ENCODE measurements at places on chromosomes 13 and 19.

DNA sequence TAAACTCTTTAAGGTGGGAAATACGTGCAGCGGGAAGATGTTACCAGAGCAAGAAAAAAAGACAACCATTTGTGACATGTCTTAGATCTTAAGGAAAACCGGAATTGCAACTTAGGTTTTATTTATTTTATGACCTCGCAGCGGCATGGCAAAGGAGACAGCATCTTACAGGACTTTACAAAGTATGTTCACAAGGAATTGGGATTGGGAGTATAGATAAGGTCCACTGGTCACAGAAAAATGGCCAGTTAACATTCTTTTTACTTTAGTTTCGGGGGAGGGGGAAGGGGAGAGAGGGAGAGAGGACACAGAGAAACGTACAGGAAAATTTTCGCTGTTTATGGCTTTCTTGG, 104.5 kb upstream of the DIAPH3 start:
- DNase-seq, result no peak

GRCh38 chr13:110161112-110161882, 145.7 kb downstream of the COL4A1 start:
- no peak for DNase-seq

- DNase-seq, result no peak
Measured at GRCh38 chr19:40217027-40217810, 965 bp downstream of the TTC9B start.

DNA sequence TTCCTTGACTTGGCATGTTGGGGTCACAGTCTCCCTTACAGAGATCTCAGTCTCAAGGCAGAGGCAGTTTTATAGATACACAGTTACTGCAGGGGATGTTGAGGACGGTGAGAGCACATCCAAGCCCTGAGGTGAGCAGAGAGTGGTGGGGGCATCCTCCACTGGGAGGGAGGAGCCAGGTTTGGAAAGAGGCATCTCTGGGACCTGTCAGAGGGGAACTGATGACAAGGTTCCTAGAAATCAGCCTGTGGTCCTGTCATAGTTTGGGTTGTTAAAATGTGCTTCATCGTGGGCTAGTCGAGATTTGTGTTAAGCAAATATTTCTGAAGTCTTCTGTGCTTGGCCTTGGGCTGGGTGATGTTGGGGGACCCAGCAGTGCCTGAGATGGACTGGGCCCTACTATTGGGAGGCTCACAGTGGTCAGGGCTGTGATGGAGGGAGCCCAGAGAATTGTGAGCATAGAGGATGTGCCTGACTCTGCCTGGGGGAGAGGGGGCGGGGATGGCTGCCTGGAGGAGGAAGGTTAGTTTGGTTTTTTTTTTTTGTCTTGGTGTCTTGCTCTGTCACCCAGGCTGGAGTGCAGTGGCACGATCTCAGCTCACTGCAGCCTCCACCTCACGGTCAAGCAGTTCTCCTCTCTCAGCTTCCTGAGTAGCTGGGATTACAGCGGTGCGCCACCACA, 3.9 kb downstream of the SUPT5H start:
- DNase-seq, result no peak

DNA sequence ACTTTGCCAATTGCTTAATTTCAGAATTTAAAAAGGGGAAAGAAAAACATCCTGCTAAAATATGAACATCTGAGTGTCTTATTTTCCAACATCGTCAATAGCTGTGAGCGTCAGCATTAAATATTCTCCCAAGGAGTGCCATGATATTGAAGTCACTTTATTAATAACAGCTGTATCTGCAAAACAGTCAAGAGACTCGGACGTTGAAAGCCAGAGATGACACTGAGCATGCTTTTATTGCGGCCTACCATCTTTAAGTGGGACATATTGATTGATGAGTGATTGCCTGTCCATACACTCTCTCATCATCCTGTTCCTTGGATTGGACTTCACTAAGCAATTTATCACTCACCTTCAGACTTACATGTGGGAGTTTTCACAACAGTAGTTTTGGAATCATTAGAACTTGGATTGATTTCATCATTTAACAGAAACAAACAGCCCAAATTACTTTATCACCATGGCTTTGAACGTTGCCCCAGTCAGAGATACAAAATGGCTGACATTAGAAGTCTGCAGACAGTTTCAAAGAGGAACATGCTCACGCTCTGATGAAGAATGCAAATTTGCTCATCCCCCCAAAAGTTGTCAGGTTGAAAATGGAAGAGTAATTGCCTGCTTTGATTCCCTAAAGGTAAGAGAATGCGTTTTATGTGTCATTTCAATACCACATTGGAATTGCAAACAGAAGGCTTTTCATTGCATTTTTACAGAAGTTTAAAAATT, 53.8 kb downstream of the MBNL2 start:
- DNase-seq, result no peak

GRCh38 chr19:39083983-39084731, at the start of gene ACP7:
Gene ACP7, plus strand, starts transcription at chr19:39084368. Its CDS starts 902 bp downstream, at chr19:39085270.
- peak; percentile 13 for DNase-seq

DNA sequence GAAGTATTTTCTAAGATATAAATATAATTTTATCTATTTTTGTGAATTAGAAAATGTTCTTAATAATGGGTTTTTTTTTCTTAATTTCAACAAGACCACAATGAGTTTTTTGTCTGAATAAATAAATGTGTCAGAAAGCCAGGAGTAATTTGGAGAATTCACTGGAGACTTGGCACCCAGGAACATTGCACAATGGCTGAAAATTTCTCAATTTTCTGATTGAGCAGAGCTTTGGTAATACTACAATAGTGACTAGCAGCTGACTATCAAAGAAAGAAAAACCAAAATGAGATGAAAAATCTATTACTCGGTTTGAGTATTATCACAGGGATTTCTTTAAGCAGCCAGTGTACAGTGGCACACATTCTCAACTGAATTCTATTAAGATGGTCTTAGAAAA, 394.4 kb upstream of the PCDH20 start:
- no peak for DNase-seq

DNA sequence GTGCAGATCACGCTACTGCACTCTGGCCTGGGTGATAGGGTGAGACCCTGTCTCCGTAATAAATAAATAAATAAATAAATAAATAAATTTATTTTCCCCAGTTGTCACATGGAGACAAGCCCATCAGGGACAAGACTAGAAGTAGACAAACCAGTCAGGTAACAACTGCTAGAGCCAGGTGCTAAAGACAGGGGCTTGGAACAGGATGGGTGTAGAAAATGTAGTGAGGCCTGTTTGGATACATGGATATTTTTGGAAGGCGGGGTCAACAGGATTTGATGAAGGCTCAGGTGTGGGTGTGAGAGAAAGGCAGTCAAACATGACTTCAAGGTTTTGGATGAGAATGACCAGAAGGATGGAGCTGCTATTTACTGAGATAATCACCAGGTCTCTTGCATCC, 27.7 kb upstream of the TPM4 start:
- DNase-seq, result no peak

GRCh38 chr13:101698400-101698799, 245.9 kb downstream of the ITGBL1 start:
- no peak for DNase-seq

- no peak for DNase-seq
Measured at GRCh38 chr13:93172109-93172508, 54.5 kb upstream of the GPC6 start.

GRCh38 chr19:16131648-16132047, 11.8 kb upstream of the HSH2D start:
- DNase-seq, result no peak

- DNase-seq, result no peak
Measured at GRCh38 chr19:4373601-4374497, 26.5 kb downstream of the SH3GL1 start.

DNA sequence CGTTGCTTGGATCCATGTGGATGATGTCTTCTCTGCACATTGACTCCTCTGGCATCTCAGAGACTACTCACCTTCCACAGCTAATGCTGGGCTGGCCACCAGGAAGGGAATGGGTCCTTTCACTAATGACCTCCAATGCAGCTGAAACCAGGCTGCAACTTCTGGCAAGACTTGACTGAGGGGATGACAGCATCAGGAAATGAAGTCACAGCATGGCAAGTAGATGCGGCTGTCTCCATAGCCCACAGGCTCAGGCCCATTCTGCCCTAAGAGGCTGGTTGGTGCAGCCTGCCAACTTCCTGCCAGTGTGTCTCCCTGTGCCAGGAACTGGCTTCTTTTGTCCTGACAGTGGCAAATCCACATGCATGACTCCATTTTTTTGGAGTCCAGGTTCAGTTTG, 467.3 kb downstream of the TSHZ3 start:
- no peak for DNase-seq

GRCh38 chr13:27339299-27339698, 68.7 kb downstream of the RASL11A start:
- DNase-seq, result peak; percentile 25

DNA sequence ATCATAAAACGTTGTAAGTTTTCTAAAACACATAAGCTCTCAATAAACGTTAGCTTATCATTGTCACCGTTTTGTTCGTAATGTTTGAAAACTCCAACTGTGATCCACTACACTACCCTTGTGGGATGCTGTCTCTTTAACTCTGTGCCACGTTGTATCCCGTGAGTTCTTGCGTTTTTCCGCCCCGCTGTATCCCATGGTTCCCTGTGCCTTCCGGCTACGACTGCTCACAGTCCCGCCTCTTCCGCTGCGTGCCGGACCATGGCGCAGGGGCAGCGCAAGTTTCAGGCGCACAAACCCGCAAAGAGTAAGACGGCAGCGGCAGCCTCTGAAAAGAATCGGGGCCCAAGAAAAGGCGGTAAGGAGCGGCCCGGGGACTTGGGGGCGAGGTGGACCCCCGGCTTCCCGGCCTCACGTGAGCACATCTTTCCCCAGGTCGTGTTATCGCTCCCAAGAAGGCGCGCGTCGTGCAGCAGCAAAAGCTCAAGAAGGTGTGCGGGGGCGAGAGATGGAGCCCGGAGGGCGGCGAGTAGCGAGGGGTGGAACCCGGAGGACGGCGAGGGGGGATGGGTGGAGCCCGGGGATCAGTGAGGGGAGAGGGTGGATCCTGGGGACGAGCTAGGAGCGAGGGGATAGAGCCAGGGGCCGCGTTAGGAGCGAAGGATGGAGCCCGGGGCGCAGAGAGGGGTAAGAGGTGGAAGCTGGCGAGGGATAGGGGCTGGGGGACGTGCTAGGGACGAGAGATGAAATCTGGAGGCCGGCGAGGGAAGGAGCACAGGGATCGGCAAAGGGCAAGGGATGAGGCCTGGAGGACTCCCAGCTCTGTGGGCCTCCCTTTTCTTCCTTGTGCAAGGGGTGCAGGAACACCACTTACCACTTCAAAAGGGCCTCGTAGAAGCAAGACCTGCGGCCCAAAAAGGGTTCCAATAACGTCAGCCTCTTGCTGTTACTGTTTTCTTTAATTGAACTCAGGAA, at the start of gene C19orf53:
C19orf53 (plus strand) TSS at position 240 of the 975 bp plus-strand sequence; CDS start at position 262, 22 bp downstream.
- peak; percentile 84 for DNase-seq

DNA sequence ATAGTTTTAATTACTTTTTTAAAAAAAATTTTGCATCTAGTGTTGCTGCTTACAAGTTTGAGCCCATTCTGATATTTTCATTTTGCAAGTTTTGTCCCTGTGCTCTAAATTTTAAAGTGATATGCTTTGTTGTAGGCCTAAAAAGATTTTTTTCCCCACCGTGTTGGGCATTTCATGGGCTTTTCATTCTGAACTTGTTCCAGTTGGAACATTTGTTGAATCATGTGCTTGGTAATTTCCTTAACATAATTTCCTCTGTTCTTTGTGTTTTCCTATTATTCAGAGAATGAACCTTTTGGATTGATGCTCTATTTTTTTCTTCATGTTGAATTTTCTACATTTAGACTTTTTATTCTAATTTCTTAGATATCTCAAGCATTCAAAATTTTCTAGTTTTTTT, 206.4 kb upstream of the SPRY2 start:
- no peak for DNase-seq

DNA sequence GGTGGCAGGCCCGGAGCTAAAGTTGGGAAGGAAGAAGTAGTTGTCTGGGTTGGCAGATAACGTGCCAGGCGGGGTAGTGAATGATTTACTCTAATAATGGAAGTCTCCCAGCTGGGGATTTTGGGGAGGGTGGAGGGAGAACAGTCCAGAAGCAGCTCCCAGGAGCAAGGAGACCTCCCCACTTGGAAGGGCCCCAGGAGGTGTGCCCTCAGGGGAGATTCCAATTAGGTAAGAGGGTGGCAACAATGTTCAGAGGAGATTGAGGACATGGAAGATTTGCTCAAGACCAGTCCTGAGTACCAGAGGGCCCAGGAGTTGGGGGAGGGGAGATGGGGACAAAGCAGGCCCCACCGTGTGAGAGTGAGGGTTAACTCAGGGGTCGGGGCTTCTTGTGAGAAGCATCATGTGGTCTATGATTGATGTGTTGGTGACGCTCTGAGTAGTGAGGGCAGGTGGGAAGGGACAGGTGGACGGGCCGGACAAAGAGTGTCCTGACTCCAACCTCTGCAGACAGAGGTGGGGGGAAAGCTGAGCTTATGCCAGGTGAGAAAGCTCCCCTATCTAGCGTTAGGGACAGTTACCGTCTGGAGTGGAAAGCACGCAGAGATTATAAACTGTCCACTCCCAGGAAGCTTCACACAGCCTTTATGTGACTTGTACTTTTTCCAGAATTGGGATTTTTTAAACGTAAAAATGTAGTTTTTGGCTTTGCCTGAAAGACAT, 3.5 kb downstream of the SPINT2 start:
- no peak for DNase-seq

GRCh38 chr13:114123448-114123847, 9.0 kb downstream of the RASA3 start:
- no peak for DNase-seq

GRCh38 chr19:44648631-44649251, 5.0 kb downstream of the PVR start:
- DNase-seq, result no peak

DNA sequence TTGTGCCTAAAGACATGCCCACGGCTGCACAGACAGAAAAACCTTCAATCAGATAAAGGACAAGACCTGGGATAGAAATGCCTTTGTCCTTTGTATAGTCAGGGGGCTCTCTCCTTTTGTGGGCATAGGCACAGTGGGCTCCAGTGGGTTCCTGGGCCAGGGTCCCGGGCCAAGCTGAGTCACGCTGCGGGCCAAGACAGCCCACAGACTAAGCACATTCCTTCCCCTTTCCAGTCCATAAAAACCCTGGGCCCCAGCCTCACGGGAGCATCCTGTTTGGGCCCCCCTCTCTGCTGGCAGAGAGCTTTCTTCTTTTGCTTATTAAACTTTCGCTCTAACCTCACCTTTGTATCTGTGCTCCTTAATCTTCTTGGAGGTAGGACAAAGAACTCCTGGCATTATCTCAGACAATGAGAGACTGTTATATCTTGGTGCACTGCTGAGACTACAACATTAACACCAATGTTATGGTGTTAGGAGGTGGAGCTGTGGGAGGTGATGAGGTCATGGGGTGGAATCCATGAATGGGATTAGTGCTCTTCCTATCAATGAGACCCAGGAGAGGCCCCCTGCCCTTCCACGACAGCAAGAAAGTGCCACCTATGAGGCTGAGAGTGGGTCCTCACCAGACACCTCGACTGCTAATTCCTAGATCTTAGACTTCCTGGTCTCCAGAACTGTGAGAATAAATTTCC, 20.8 kb upstream of the FBXL3 start:
- no peak for DNase-seq
